ENCODE measurements at places on chromosomes 13 and 19. TPM values are rescaled to one million over a fixed set of nuclear protein-coding genes. Genes with fewer than 3 reads are reported as not detected.

The NACC1 gene
- total RNA-seq = 13.1 TPM

The ZNF599 gene
- total RNA-seq = 12.2 TPM

The BST2 gene
- total RNA-seq = 3.3 TPM

The CEACAM7 gene
- total RNA-seq = not detected

DNA sequence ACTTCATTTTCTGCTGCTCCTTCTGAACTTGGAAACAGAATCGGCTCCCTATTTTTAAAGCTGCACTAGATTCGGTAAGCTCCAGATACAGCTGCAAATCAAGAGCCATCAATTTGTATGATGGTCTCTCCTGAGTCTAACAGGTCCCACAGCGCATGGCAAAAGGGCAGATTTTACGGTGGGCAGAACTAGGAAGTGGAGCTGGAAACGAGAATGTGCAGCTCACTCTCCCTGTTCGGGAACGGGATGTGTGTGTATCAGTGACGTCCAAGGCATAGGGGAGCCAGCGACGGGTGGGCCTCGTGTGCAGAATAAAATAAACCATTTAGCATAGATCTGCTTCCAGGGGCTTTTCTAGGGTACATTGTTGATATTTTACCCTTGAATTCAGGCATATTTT, 74.2 kb downstream of the COL4A1 start:
- DNase-seq = no peak

GRCh38 chr13:30395192-30396158, 26.8 kb upstream of the UBE2L5 start:
- DNase-seq = peak; percentile 81

- DNase-seq = no peak
These were observed 14.6 kb downstream of the GJB2 start for GRCh38 chr13:20178156-20178555.

Data from occipital lobe (tissue), 3 donors.